H1 (cell line): ENCODE measurements at places on chromosomes 7 and 10.

DNA sequence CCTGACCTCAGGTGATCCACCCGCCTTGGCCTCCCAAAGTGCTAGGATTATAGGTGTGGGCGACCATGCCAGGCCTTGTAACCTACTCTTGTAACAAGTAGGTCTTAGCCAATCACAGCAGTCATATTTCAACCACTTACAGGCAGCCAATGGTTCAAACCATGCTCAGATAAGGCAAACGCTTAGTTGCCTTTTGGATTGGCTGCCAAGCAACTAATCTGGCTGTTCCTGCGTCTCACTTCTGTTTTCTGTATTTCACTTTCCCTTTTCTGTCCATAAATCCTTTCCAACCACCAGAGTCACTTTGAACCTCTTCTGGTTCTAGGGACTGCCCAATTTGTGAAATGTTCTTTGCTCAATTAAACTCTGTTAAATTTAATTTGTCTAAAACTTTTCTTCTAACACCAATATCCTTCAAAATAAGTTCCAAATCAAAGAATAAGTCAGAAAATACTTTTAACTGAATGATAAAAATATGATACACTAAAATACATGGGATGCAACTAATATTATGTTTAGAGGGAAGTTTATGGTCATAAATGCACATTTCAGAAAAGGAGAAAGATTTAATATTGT lies 19.1 kb upstream of the PRF1 start:
- no peaks in the 10 kb centered on the region for H3K36me3 ChIP-seq
- DNase-seq: no peak
- H3K27me3 ChIP-seq: no peaks in the 10 kb centered on the region; the same call in 1 of the 2 replicates
- H3K27ac ChIP-seq: no peak overlapping the region
- H3K4me3 ChIP-seq: no peak overlapping the region
- H3K4me1 ChIP-seq: peaks cover 10% of the 10 kb centered on the region

GRCh38 chr7:1940863-1941262 lies 270.8 kb downstream of the ELFN1 start:
- peaks cover 11% of the 10 kb centered on the region for H3K4me1 ChIP-seq
- no peaks in the 10 kb centered on the region for H3K27me3 ChIP-seq
- no peaks in the 10 kb centered on the region for H3K36me3 ChIP-seq
- H3K4me3 ChIP-seq: no peak overlapping the region
- no peak for DNase-seq

DNA sequence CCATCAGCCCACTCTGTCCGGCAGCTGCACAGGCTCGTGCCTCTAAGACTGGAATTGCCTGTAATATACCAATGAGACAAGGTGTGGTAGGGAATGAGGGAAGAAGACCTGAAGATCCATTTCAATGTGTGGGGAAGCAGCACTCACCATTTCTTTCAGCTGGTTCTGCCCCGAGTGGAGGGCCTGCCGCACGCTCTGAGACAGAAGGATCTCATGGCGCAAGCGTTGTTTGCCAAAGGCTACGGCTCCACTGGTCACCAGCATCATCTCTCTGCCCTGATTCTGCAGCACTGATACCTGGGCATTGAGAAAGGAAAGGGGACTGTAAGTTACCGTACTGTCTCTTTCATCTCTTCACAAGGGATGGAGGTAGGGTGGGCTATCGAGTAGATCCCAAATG lies 19.4 kb downstream of the ALDH18A1 start:
- DNase-seq: no peak
- no peaks in the 10 kb centered on the region for H3K4me1 ChIP-seq
- no peaks in the 10 kb centered on the region for H3K27me3 ChIP-seq
- peaks cover 57% of the 10 kb centered on the region for H3K36me3 ChIP-seq
- H3K4me3 ChIP-seq: no peak overlapping the region
- no peak overlapping the region; the same call in 1 of the 2 replicates for H3K27ac ChIP-seq

GRCh38 chr10:5376450-5376849 lies 11.7 kb downstream of the UCN3 start:
- DNase-seq: no peak
- no peaks in the 10 kb centered on the region for H3K4me1 ChIP-seq
- no peak overlapping the region for H3K27ac ChIP-seq
- no peak overlapping the region for H3K4me3 ChIP-seq
- H3K27me3 ChIP-seq: no peaks in the 10 kb centered on the region

DNA sequence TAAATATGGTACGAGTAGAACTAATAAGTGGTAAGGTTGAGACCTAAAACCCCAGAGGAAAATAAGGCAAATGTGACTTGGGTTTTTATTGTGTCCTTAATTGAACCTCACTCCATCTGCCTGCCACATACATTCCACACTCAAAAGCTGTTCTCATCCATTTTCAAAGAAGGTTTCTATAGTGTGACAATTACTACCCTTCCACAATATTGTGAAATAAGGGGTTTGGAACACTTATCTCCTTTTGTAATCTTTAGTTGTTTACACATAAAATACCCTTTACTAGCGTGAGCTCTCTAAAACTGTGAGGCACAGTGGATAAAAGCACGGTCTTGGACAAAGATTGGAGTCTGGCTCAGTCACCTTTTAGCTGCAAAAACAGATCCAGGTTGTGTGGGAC lies 166.6 kb downstream of the THSD7A start:
- H3K4me1 ChIP-seq: no peaks in the 10 kb centered on the region
- no peak for DNase-seq
- no peak overlapping the region for H3K4me3 ChIP-seq
- H3K27ac ChIP-seq: no peak overlapping the region
- no peaks in the 10 kb centered on the region for H3K36me3 ChIP-seq

DNA sequence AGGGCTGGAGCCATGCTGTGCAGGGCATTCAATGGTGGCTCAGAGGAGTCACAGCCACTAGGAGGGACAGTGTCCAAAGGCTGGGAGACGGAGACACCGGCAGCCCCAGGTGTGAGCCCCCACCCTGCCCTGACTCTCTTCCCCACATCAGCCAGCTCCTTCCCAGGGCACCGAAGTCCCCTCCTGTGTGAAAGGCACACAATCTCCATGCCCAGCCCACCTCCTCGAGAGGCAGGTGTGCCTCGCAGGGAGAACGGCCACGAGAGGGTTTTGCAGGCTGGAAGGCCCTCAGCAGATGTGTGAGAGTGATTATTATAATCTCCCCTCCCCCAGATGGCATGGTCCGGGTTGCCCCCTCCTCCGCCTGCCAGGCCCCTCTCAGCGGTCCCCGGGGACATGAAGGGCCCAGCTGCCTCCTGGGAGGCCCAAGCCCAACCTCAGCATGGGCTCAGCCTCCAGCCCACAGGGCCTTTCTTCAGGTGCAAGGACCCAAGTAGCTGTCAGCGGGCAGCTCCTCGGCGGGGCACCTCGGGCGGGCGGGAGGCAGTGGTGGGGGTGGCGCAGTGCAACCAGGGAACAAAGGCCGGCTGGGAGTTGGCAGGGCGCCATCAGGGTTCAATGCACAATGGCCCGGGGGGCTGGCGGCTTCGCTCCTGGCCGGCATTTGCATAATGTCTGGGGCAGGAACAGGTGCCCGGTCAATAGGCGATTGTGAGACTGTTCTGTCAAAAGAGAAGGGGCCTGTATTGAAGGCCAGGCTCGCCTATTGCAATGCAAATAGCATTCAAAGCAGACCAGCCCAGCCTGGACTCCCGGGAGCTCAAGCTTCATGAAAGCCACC lies 155.3 kb upstream of the ZMIZ1 start:
- H3K36me3 ChIP-seq: no peaks in the 10 kb centered on the region
- H3K27ac ChIP-seq: no peak overlapping the region
- H3K4me1 ChIP-seq: peaks cover 22% of the 10 kb centered on the region
- peak; percentile 51 for DNase-seq

DNA sequence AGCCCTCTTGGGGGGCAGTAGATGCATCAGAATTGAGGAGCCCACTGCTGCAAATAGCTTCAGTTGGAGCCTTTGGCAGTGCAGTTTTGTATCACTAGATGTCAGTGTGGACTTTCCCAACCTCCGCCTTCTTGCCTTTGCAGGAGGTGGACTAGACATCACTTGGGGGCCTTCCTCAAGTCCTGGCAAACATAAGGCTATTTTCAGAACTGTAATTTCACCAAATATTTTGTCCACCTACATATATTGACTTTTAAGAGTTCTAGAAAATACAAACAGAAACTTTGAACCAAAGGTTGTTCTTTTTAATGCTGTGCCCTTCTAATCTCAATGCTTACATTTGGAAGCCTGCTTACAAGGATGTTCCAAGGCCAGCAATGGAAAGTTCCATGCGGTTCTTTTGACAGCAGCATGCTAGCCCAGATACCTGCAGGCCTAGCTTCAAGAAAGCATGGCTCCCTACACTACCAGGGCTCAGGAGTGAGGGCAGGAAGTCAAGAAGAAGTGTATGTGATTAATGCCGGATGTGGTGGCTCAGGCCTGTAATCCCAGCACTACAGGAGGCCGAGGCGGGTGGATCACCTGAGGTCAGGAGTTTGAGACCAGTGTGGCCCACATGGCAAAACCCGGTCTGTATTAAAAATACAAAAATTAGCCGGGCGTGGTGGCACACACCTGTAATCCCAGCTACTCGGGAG lies 8.0 kb upstream of the ZNRF2 start:
- H3K4me1 ChIP-seq: no peaks in the 10 kb centered on the region
- DNase-seq: peak; percentile 15
- no peaks in the 10 kb centered on the region for H3K36me3 ChIP-seq
- no peak overlapping the region for H3K27ac ChIP-seq
- H3K27me3 ChIP-seq: no peaks in the 10 kb centered on the region

GRCh38 chr10:104437226-104437625 lies 83.6 kb downstream of the CFAP58 start:
- no peaks in the 10 kb centered on the region for H3K36me3 ChIP-seq
- H3K4me3 ChIP-seq: no peak overlapping the region
- DNase-seq: no peak
- H3K27me3 ChIP-seq: no peaks in the 10 kb centered on the region
- no peak overlapping the region for H3K27ac ChIP-seq

DNA sequence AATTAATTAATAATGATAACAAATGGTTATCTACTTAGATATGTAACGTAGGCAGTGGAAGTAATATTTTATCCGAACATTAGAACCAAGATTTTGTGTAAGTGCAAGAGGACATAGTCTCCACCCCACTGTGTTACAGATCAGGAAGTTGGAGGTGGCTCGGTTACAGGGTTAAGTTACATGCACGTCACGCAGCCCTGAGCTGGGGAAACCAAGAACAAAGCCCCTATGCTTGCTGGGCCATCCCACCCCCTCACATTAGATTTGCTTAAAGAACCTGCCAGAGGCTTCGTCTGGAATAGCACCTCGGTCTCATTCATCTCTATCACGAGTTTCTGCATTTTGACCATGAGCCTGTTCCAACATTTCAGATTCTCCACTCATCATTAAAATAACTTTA lies 214.1 kb downstream of the ADARB2 start:
- no peaks in the 10 kb centered on the region for H3K36me3 ChIP-seq
- no peak overlapping the region for H3K27ac ChIP-seq
- no peak overlapping the region for H3K4me3 ChIP-seq
- peaks cover 21% of the 10 kb centered on the region for H3K4me1 ChIP-seq

- no peak overlapping the region for H3K27ac ChIP-seq
- H3K4me1 ChIP-seq: peaks cover 4% of the 10 kb centered on the region
- no peaks in the 10 kb centered on the region for H3K27me3 ChIP-seq
Measured at GRCh38 chr10:3834947-3835346, 49.9 kb upstream of the KLF6 start.

- H3K4me1 ChIP-seq: no peaks in the 10 kb centered on the region
- H3K36me3 ChIP-seq: no peaks in the 10 kb centered on the region
- no peak overlapping the region for H3K4me3 ChIP-seq
- H3K27ac ChIP-seq: no peak overlapping the region; the same call in 1 of the 2 replicates
Measured at GRCh38 chr10:68327889-68328786, 3.7 kb upstream of the HNRNPH3 start.

- peaks cover 6% of the 10 kb centered on the region; the same call in 1 of the 2 replicates for H3K36me3 ChIP-seq
- no peak for DNase-seq
- no peaks in the 10 kb centered on the region for H3K27me3 ChIP-seq
- no peak overlapping the region for H3K4me3 ChIP-seq
- H3K4me1 ChIP-seq: peaks cover 3% of the 10 kb centered on the region; the same call in 1 of the 2 replicates
- no peak overlapping the region for H3K27ac ChIP-seq
Measured at GRCh38 chr10:77699080-77699645, 61.6 kb upstream of the KCNMA1 start.

DNA sequence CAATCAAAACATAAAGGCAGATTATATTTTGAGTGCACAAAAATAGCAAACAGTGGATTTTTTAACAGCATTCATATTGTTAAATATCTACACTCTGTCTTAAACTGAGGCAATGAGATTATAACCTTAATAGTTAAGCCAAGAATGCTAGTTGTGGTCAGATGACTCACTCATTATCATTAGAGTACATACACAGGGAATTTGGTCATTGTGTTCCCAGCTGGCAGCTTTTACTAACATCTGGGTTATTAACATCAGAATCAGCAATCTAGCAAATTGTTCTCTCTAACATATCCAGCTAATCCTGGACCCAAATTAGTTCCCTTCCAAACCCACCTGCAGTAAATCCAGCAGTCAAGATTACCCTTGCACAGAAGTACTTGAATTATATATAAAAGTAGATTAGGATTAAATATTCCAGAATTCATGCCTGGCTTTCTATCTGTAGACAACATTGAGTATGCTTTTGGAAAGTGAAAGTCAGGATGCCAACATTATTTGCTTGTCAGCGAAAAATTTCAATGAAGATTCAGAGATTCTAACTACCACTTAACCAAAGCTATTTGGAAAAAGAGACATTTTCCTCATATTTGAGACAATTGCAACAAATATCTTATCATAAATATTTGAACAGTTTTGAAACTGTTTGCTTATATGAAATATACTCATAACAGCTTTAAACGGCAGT lies 1035.6 kb upstream of the PHF14 start:
- DNase-seq: no peak
- H3K27me3 ChIP-seq: no peaks in the 10 kb centered on the region
- peak overlapping the region; percentile 22; the same call in 1 of the 2 replicates for H3K27ac ChIP-seq
- peak overlapping the region; percentile 27; the same call in 1 of the 2 replicates for H3K4me3 ChIP-seq
- no peaks in the 10 kb centered on the region for H3K4me1 ChIP-seq
- peaks cover 3% of the 10 kb centered on the region; the same call in 1 of the 2 replicates for H3K36me3 ChIP-seq

GRCh38 chr7:42574685-42575084 lies 337.2 kb downstream of the C7orf25 start:
- H3K4me1 ChIP-seq: no peaks in the 10 kb centered on the region
- no peaks in the 10 kb centered on the region for H3K36me3 ChIP-seq
- no peaks in the 10 kb centered on the region for H3K27me3 ChIP-seq
- no peak for DNase-seq
- H3K27ac ChIP-seq: no peak overlapping the region

DNA sequence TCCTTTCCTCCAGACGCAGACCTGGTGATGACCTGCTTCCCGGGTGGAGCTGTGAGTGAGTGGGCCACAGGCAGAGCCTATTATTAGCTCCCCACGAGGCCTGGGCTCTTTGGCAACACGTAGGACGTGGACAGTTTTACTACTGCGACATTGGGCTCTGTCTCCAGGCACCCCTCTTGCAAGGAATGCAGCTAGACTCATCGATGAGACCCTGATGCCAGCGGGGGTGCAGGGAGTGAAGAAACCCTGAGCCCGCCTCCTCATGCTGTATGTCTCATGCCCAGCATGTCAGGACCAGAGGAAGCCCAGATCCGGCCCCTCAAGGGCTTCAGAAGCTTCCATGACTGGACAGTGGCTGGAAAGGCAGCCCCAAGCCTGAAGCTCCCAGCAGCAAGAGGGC lies 161.9 kb downstream of the TCERG1L start:
- H3K4me1 ChIP-seq: no peaks in the 10 kb centered on the region
- H3K36me3 ChIP-seq: no peaks in the 10 kb centered on the region
- H3K27ac ChIP-seq: no peak overlapping the region
- no peak overlapping the region for H3K4me3 ChIP-seq
- DNase-seq: no peak
